ENCODE measurements at places on chromosomes 16 and 17. TPM values are rescaled to one million over a fixed set of nuclear protein-coding genes. Genes with fewer than 3 reads are reported as not detected.
A peak's percentile ranks its signal among the peaks of the same experiment; 100 is the strongest.

Gene RNF43
- total RNA-seq, result 2.2 TPM

Gene ULK2
- total RNA-seq, result 3.0 TPM

Gene OTOA
- total RNA-seq, result 0.17 TPM

Gene OR4D1
- total RNA-seq, result 0.10 TPM

Gene AHSP
- total RNA-seq, result not detected

Gene CD300H
- total RNA-seq, result not detected

Gene CDK5R1
- 11.6 TPM for total RNA-seq

Gene C16orf86
- total RNA-seq, result 0.87 TPM

Gene FLII
- total RNA-seq, result 262 TPM

Gene MYH8
- not detected for total RNA-seq

Gene PLSCR3
- 34.3 TPM for total RNA-seq

Gene NTN1
- 3.0 TPM for total RNA-seq

DNA sequence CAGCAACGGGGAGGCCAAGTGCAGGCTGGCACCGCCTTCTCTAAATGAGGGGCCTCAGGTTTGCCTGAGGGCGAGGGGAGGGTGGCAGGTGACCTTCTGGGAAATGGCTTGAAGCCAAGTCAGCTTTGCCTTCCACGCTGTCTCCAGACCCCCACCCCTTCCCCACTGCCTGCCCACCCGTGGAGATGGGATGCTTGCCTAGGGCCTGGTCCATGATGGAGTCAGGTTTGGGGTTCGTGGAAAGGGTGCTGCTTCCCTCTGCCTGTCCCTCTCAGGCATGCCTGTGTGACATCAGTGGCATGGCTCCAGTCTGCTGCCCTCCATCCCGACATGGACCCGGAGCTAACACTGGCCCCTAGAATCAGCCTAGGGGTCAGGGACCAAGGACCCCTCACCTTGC lies 18.5 kb downstream of the NGFR start:
- DNase-seq, result no peak

GRCh38 chr17:11690681-11691080 lies 92.4 kb downstream of the DNAH9 start:
- DNase-seq, result no peak

DNA sequence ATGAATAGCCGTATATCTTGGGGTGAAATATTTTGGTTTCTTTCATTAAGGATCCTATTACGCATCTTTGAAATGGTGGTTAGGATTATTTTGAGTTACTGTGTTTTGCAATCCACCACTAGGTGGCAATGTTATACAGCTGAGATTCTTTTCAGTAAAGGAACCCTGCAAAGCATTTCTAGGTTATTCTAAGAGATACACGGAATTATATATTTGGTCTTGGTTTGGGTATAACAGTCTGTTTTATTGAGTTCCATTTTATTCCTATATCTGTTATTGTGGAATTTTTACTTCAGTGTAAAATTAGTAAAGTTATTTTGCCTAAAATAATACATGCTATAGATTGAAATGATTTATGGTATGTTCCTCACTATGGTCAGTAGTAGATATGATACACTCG lies 62.9 kb upstream of the CPHXL start:
- DNase-seq, result peak; percentile 74

GRCh38 chr16:25390761-25391160 lies 133.1 kb upstream of the ZKSCAN2 start:
- DNase-seq, result no peak

DNA sequence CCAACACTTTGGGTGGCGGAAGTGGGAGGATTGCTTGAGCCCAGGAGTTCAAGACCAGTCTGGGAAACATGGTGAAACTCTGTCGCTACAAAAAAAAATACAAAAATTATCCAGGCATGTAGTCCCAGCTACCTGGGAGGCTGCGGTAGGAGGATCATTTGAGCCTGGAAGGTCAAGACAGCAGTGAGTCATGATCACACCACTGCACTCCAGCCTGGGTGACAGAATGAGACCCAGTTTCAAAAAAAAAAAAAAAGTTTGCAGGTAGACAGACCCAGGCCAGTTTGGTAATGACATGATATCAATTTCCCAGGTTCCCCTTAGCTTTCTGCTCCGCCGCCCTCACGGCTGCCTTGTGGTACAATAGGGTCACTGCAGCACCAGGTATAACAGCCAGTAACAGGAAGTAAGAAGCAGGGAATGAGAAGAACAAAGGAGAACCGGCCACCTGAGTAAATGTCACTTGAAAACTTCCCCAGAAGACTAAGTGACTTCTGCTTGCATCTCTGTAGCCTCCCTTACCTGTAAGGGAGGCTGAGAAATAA lies 201.2 kb upstream of the HSBP1 start:
- DNase-seq, result peak; percentile 66

DNA sequence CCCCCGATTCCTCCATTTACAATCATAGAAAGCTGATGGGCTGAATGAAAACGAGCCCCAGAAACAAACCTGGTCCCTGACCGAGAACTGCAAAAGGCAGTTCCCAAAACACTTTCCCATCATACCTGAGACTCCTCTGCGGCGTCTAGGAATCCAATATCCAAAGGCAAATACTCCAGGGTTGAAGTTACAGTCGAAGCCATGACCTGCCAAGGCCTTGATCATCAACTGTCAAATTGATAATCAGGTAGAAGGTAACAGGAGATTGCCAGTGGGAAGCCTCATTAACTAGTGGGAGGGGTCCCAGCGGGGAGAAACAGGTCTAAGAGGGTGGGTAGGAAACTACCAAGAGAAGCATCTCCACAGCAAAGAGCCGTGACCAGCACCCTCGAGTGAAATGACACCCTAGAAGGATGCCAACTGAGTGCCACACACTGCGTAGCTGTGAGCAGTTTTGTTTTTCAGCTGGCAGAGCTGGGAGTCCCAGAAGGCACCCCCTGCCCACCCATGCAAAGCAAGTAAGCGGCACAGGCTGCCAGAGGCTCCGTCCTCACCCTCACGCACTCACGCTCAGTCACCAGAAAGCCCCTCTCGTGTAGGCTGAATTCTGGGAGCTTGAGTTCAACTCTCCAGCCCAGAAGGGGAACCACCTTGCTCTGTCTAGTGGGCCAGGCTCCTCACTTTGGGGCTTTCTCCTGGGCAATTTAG lies 146.1 kb downstream of the GAS7 start:
- no peak for DNase-seq

DNA sequence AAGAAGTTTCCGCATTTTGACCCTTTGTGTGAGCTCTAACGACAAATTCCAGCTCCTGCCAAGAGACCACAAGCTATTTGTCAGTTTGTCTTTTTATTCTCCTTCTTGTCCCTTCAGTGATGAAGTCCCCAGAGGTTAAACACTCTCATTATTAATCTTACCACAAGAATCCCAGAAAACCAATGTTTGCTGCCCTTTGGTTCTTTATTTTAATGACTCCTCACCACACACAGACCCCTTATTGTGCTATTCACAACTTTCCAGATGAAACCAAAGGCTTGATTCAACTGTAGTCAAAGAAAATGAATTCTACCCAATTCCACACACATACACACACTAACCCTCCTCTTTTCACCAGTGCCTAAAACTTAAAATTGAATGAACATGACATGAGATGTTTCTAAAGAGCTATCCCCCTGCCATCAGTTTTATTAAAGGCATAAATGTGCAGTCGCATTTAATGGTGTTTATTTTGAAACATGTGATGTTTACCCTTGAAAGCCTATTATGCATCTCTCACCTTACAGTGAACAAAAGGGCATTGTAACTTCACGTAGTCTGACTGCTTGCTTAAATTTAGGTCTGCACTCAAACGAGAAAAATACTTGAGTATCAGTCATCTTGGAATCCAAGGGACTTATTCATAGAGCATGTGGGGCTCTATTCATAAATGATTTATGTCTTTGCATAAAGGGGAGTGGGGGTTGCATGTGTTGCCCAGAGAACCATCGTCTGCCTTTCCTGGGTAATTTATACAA lies 44.1 kb downstream of the PCTP start:
- DNase-seq, result no peak

DNA sequence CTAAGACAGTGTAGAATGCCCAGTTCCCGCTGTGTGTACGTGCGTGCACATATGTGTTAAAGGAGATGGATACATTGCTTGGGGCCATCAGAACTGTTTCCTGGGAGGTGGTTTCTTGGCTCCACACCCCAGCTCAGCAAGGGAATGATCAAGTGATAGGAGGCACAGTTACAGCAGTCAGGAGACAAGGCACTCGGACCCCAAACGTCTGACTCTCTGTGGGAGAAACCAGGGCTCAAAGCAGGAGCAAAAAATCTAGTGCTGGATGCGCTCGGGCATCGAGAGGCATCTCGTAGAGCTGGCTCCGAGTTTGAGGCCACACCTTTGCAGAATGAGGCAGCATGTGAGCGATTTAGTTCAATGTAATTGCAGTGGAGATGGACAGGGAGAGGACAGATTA lies 71.9 kb downstream of the RBBP6 start:
- no peak for DNase-seq

GRCh38 chr16:74813109-74813641 lies 38.6 kb upstream of the FA2H start:
- DNase-seq, result peak; percentile 94

DNA sequence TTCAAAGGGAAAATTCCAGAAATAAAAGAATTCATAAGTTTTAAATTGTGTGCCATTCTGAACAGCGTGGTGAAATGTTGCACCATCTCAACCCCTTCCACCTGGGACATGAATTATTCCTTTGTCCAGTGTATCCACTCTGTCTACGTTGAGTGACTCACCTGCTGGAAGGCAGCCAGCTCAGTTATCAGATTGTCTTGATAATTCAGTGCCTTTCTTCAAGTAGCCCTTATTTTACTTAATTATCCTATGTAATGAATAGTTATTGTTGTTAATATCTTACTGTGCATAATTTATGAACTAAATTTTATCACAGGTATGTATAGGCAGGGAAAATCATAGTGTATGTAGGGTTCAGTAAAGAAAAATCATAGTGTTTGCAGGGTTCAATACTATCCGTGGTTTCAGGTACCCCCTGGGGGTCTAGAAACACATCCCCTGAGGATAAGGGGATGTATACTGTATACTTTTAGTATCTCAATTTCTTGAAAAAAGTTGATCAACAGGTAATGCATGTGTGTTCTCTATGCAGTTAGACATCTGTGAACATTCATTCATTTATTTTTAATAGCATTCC lies 7.7 kb upstream of the PCTP start:
- DNase-seq, result no peak

DNA sequence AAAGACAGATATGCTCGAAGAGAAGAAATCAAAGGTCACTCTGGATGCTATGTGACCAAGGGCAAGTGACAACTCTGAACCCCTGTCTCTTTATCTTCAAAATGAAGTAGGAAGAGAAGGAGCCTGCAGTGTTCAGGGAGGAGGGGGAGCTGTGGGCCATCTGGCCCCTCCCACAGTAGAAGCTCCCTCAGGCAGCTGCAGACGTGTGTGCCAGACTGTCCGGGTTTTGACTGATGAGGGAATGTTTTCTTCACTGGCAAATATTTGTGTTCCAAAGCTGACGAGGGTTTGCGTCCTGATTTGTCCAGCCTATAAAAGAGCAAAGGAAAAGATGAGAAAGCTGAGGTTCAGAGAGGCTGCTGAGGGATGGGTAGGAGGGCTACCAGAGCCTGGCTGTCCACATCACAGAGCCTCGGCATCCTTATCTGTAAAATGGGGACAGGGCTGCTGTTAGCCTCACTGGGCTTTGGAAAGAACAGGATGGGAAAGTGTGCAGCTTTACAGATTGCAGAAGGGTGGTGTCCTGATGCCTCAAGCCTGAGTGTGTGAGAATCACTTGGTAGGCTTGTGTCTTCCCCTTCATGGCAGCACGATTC lies 1.8 kb upstream of the GINS2 start:
- DNase-seq, result no peak

DNA sequence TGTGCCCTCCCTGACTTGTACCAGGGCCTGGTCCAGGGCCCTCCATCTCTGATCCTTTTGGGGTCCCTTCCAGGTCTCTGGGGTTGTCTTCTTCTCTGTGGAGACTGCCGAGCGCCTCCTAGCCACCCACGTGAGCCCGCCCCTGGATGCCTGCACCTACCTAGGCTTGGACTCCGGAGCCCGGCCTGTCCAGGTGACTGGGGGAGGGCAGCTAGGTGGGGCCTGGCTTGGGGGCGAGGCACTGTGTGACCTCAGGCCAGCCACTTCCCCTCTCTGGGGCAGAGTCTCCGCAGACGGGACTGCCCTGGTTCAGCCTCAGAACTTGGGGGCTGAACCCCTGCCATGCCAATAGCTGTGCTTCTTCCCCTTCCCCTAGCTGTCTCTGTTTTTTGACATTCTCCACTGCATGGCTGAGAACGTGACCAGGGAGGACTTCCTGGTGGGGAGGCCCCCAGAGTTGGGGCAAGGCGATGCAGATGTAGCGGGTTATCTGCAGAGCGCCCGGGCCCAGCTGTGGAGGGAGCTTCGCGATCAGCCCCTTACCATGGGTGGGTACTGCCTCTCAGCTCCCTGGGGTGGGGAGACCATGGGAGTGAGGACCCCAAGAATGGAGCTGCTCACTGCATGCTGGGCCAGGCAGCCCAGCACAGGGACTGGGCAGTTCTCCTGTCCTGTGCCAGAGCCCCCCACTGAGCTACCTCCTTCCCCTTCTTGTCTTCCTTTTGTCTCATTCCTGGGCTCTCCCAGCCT lies 14.6 kb downstream of the FCSK start:
- no peak for DNase-seq

- DNase-seq, result no peak
These were observed 14.1 kb downstream of the RAD51C start for GRCh38 chr17:58706351-58707140.

- no peak for DNase-seq
These were observed 683.1 kb upstream of the SALL1 start for GRCh38 chr16:51834133-51834532.

- peak; percentile 86 for DNase-seq
These were observed 11.2 kb downstream of the TFAP4 start for GRCh38 chr16:4261557-4262172.

GRCh38 chr16:8589057-8589899 lies 1.0 kb downstream of the TMEM114 start:
- peak; percentile 71 for DNase-seq

DNA sequence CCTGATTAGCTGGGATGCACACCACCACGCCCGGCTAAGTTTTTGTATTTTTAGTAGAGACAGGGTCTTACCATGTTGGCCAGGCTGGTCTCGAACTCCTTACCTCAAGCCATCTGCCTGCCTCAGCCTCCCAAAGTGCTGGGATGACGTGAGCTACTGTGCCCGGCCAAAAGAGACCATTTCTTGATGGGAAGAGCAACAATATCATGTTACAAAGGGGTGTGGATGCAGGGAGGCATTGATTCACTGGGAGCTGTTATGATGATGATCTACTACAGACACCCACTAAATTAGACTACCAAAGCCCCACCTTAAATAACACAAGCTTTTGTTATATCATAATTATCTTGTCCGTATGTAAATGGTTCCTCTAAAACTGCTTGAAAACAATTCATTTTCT lies 81.4 kb upstream of the PSMD7 start:
- DNase-seq, result no peak

DNA sequence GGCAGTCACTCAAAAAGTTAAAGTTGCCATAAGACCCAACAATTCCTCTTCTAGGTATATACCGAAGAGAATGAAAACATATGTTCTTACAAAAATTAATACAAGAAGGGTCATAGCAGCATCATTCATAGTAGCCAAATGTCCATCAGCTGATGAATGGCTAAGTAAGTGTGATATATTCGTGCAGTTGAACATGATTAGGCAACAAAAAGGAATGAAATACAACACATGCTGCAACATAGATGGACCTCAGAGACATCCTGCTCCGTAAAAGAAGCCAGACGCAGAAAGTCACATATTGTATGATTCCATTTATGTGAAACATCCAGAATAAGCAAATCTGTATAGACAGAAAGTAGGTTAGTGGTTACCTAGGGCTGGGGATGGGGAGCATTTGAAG lies 229.4 kb upstream of the CACNG5 start:
- DNase-seq, result no peak
